GM23248 (cell line): ENCODE measurements at places on chromosomes 12 and 14. TPM values are rescaled to one million over a fixed set of nuclear protein-coding genes. Genes with fewer than 3 reads are reported as not detected.
A peak's percentile ranks its signal among the peaks of the same experiment; 100 is the strongest.

GRCh38 chr14:63178912-63179311 is 25.3 kb upstream of the RHOJ start:
- H3K27ac ChIP-seq = peak overlapping the region; percentile 63
- H3K4me1 ChIP-seq = peaks cover 28% of the 10 kb centered on the region
- no peaks in the 10 kb centered on the region for H3K36me3 ChIP-seq

DNA sequence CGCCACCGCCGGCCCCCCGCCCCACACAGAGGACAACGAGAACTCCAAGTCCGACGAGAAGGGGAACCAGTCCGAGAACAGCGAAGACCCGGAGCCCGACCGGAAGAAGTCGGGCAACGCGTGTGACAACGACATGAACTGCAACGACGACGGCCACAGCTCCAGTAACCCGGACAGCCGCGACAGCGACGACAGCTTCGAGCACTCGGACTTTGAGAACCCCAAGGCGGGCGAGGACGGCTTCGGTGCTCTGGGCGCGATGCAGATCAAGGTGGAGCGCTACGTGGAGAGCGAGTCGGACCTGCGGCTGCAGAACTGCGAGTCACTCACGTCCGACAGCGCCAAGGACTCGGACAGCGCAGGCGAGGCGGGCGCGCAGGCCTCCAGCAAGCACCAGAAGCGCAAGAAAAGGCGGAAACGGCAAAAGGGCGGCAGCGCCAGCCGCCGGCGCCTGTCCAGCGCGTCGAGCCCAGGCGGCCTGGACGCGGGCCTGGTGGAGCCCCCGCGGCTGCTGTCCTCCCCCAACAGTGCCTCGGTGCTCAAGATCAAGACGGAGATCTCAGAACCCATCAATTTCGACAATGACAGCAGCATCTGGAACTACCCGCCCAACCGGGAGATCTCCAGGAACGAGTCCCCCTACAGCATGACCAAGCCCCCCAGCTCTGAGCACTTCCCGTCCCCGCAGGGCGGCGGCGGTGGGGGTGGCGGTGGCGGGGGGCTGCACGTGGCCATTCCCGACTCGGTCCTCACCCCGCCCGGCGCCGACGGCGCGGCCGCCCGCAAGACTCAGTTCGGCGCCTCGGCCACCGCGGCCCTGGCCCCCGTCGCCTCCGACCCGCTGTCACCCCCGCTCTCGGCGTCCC is 150.9 kb downstream of the EGLN3 start:
- peak; percentile 55 for DNase-seq
- H3K27ac ChIP-seq = no peak overlapping the region
- no peaks in the 10 kb centered on the region; the same call in 1 of the 2 replicates for H3K27me3 ChIP-seq
- H3K36me3 ChIP-seq = no peaks in the 10 kb centered on the region
- peaks cover 18% of the 10 kb centered on the region for H3K4me1 ChIP-seq

DNA sequence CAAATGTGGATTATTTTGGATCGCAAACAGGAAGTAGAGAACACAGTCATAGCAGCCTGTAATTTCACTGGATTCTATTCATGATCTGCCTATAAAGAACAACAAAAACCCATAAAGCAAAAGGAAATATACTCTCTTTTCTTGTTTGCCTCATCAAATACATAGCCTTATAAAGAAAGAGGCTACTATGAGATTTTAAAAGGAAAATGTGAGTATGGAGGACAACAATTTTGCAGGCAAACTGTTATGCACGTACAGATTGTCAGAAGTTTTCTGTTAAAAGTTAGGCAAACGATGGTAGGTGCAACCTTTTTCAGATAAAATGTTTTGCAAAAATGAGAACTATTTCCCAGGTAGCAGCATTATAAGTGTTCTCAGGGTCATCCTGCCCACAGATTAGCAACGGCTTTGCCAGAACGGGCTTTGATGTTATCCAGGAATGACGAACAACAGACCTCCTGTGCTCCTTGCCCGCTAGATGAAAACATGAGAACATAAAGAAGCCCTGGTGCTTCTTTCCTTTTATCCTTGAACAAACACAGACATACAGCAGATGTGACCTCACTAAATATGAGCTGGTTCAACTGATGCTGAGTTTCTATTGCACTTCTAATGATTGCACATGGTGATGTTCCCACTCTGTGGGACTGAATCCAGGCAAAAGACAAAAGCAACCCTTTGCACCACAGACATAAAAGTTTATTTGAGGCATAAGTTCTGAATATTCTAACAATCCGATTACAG is 88.1 kb downstream of the ITPR2 start:
- H3K27me3 ChIP-seq = no peaks in the 10 kb centered on the region
- H3K4me3 ChIP-seq = no peak overlapping the region
- H3K36me3 ChIP-seq = no peaks in the 10 kb centered on the region
- H3K4me1 ChIP-seq = peaks cover 33% of the 10 kb centered on the region
- no peak for DNase-seq
- H3K27ac ChIP-seq = no peak overlapping the region

The KCNH3 gene
- not detected in 2 replicates for total RNA-seq

The RPL10L gene
- not detected in 2 replicates for total RNA-seq
